GM12892 (cell line): ENCODE measurements at places on chromosomes 11 and 22.

DNA sequence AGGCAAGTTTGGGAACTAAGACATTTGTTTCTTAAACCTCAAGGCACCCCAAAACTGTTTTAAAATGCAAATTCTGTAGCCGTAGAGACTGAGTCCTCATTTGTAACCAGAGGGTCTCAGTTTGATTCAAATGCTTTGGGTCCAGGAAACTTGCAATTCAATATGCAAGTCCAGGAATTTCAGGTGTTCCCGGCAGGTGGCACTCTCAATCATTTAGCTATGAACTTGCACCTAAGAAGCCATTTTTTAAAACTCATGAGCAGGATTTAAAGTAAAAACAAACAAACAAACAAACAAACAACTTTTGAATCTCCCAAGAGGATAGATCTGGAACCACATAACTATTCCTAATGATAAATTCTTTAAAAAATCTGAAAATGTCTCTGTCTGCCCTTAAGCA lies 8.7 kb upstream of the ABTB2 start:
- no peak for DNase-seq

GRCh38 chr22:38031491-38031890 lies 25.7 kb upstream of the PICK1 start:
- DNase-seq = no peak

DNA sequence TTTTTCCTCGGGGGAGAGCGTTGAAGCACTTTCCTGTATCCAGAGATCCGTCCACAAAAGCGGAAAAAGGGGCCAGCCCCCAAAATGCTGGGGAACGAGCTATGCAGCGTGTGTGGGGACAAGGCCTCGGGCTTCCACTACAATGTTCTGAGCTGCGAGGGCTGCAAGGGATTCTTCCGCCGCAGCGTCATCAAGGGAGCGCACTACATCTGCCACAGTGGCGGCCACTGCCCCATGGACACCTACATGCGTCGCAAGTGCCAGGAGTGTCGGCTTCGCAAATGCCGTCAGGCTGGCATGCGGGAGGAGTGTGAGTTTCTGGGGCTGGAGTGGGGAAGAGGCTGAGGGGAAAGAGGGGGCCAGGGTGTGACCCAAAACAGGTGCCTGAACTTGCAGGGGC lies 2.6 kb downstream of the NR1H3 start:
- no peak for DNase-seq

- DNase-seq = no peak
These were observed 96.9 kb downstream of the CNTN5 start for GRCh38 chr11:99117603-99118002.

GRCh38 chr11:10975287-10975721 lies 117.5 kb upstream of the ZBED5 start:
- no peak for DNase-seq

GRCh38 chr11:75024068-75024449 lies 35.3 kb downstream of the NEU3 start:
- no peak for DNase-seq

DNA sequence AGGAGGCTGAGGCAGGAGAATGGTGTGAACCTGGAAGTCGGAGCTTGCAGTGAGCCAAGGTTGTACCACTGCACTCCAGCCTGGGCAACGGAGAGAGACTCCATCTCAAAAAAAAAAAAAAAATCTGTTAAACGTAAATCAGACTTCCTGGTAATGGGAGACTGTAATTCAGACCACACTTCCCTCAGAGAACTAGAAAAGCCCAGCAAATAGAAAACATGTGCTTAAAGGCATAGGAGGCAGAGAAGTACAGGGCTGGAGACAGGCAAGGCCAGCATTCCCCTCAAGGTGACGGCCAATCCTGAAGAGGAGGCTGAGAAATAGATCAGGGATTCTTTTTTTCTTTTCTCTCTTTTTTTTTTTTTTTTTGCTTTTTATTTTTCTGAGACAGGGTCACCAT lies 8.2 kb downstream of the GGT5 start:
- no peak for DNase-seq

- no peak for DNase-seq
These were observed 5.4 kb downstream of the GRK2 start for GRCh38 chr11:67271541-67272284.

- no peak for DNase-seq
These were observed 16.3 kb downstream of the MRGPRG start for GRCh38 chr11:3202305-3202704.

- DNase-seq = no peak
These were observed 78.3 kb downstream of the MICAL3 start for GRCh38 chr22:17945888-17946648.

GRCh38 chr11:101757741-101758140 lies 157.1 kb upstream of the CEP126 start:
- no peak for DNase-seq

DNA sequence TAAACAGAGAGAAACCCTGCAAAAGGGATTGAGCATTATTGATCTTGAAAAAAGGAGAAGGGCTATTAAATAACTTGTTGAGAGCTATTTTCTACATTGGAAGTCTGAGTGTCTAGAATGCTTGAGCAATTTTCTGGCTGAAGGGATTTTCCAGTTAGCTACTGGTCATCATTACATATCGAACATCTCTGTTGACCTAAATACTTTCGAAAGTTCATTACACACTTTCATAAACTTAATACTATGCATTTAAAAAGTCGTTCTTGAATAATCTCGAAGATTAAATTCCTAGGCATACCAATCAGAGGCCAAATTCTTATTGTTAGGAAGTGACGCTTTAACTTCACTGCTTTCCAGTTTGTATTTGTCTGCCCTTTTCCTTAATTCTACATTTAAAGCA lies 13.7 kb downstream of the ETS1 start:
- no peak for DNase-seq

DNA sequence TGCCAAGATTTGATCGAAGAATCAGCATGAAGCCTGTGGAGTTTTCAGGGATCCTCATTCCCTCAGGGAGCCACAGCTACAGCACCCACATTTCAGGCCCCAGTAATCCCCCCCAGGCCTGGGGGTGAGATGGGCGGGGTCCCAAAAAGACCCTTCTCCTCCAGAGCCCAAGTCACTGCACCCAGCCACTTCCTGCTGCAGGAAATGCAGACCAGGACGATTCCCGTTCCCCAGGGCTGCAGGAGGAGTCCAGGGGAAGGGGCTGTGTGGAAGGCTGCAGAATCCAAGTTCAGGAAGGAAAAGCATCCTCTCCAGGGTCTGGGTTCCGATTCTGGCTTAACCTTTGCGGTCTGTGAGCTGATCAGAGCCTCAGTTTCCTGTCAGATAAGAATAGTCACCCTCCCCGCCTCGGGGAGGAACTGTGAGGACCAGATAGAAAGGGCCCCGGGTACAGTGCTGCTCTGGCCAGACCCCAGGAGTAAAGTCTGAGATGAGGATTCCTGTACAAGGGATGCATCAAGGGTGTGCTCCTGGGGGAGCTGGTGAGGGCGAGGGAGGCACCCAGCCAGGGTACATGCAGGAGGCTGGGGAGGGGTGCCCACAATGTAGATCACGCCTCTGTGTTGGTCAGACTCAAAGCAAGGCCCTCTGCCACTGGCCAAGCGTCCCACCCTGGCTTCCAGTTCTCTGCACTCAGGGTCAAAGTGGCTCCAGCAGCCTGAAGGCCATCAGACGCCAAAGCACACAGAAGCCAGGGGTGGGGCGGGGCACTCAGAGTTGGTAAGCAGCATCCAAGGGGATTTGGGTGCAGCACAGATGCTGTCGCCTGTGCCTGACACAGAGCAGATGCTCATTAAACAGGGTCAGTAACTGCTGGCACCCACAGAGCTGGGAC lies 30.1 kb upstream of the TP53I11 start:
- no peak for DNase-seq

DNA sequence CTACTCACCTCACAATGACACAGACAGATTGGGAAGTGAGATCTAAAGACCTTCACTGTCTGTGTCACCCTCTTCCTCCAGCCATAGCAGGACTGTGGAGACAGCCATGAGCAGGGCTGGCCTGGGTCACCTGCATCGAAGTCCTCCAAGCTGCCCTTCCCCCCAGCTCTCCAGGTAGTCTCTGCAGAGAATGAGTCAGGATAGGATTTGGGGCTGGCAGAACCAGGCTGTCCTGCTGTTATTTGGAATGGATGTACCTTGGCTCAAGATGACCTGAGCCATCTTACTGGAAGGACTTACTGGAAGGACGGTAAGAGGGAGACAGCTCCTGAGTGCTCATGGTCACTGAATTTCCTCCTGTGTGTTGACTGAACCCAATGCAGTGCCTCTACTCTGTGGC lies 29.2 kb downstream of the GGTLC2 start:
- no peak for DNase-seq
